ENCODE measurements at places on chromosomes 6 and 20.

- DNase-seq, result no peak
These were observed 221.8 kb upstream of the SOX4 start for GRCh38 chr6:21371676-21372171.

GRCh38 chr20:10558635-10559187, 115.1 kb downstream of the JAG1 start:
- no peak for DNase-seq

DNA sequence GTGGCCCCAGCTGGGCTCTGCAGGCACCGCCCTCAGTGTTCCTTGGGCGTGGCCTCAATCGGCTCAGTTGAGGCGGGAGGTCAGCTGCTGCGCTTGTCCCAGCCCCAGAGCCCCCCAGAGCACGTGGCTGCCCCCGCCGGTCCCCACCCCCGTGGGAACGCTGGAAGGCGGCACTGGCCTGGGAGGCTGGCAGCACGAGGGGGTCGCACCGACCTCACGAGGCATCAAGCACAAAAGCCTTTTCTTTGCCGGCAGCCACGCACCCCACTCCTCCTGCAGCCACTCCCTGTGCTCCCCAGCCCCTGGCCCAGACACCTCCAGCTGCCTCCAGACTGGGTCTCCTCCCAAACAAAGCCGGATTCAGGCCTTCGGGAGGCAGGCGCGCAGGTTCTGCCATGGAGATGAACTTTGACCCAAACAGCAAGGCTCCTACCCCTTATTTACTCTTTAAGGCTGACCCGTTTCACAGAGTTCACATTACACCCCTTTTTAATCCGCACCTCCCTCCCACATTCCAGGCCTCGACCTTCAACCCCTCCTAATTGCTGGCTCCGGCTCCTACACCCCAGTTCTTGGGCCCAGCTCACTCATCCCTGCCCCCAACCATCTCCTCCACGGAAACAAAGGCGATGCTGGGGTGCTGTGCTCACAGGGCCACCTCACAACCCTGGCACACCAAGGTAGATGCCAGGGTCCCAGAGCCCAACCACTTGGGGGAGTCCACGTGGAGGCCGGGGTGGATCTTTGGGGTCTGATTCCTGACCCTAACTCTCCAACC, 111.7 kb downstream of the NOL4L start:
- no peak for DNase-seq

DNA sequence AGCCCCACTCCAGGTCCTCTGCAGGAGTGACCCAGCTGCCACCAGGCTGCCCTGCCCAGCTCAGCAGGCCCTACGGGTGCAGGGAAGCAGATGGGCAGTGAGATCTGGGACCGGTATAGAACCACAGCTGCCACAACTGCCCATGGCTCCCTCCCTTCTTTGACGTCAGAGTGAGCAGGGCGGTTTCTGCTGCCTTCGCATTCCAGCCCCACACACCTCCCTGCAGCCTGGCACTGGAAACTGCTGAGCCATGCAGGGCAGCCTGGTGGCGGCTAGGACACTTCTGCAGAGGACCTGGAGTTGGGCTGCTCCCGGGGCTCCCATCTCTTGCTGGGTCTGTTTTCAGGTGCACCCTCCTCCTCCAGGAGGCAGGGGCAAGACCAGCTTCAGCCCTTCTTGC, 101.6 kb upstream of the CD93 start:
- no peak for DNase-seq

- peak; percentile 20 for DNase-seq
These were observed 203.0 kb upstream of the TBX18 start for GRCh38 chr6:84967389-84967788.

- DNase-seq, result no peak
These were observed 40.0 kb upstream of the ANKRD60 start for GRCh38 chr20:58268421-58268821.

DNA sequence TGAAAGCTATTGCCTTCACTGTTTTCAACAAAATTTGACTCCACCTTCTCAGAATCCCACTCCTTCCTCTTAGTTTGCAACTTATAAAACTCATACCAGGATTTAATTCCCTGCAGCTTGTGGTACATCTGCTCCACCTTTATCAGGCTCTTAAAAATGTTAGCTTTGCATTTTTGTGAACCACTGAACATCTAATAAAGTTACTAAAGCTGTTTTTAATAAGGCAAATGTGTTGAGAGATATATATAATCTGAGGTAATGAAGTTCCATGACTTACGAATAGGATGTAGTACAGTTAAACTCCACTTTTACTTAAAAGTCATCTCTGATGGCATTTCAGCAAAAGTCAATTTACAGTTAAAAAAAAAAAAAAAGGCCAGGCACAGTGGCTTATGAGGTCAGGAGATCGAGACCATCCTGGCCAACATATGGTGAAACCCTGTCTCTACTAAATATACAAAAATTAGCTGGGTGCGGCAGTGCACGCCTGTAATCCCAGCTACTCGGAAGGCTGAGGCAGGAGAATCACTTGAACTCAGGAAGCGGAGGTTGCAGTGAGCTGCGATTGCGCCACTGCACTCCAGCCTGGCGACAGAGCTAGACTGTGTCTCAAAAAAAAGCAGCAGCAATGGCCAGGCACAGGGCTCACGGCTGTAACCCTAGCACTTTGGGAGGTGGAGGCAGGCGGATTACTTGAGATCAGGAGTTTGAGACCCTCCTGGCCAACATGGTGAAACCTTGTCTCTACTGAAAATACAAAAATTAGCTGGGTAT, 106.2 kb downstream of the KIF13A start:
- DNase-seq, result no peak

- no peak for DNase-seq
These were observed 18.8 kb downstream of the AK9 start for GRCh38 chr6:109672175-109672574.

DNA sequence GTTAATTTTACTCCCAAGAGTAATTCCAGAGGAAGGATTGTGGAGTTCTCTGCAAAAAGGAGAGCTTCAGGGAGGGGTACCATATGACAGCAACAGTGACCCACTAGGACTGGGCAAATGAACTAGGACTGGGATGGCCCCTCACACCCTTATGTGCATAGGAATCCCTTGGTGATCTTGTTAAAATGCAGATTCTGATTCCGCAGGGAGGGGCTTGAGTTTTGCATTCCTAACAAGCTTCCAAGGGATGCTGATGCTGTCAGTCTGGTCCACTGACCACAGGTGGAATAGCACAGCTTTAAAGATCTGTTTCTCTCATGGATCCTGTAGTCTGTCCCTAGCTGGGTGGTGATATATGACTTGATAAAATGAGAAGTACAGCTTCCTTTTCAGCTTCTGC, 6.3 kb upstream of the FOXA2 start:
- no peak for DNase-seq

DNA sequence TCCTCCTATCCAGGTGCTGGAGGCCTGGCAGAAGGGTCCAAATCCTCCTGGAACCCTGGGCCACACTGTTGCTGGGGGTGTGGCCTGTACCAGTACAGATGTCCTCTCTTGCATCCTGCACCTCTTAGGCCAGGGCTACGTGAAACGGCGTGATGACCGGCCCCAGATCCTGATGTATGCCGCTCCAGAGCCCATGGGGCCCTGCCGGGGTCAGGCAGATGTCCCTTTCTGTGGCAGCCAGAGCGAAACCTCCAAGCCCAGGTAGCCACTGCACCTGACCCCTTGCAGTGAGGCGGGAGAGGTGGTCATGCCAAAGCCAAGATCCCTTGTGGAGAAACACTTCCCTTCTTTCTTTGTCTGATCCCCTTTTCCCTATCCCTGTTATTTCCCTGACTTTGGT, 14.2 kb downstream of the DNPH1 start:
- no peak for DNase-seq

DNA sequence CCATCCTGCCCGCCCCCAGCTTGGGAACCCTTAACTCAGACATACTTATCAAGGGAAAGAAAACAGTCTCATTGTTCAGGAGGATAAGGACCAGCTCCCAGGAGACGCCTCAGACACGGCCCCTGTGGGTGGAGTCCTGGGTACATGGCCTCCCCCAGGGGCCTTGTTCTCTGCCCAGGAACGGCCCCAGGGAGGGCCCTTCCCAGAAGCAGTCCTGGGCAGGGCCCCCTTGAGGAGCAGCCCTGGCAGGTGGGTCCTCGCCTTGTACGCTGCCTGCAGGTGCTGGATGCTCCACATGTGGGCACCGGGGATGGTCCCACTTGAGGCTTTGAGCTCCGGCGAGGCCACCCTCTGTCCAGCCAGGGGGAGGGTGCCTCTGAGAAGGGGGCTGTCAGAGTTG, 4.5 kb upstream of the GATA5 start:
- DNase-seq, result no peak

GRCh38 chr6:11888727-11889126, 110.1 kb upstream of the ADTRP start:
- no peak for DNase-seq

- DNase-seq, result no peak
These were observed 42.7 kb downstream of the IRAK1BP1 start for GRCh38 chr6:78910010-78910409.
